Stimulated activated CD4-positive, alpha-beta T cell treated with anti-CD3 and anti-CD28 coated beads, Interleukin-12 subunit alpha, Interleukin-12 subunit beta, amount 100 ng/mL, for 4 hours (primary cell): ENCODE measurements at places on chromosomes 4 and X.

- DNase-seq, result peak; percentile 21
Measured at GRCh38 chr4:6546681-6547447, 28.1 kb upstream of the MAN2B2 start.

DNA sequence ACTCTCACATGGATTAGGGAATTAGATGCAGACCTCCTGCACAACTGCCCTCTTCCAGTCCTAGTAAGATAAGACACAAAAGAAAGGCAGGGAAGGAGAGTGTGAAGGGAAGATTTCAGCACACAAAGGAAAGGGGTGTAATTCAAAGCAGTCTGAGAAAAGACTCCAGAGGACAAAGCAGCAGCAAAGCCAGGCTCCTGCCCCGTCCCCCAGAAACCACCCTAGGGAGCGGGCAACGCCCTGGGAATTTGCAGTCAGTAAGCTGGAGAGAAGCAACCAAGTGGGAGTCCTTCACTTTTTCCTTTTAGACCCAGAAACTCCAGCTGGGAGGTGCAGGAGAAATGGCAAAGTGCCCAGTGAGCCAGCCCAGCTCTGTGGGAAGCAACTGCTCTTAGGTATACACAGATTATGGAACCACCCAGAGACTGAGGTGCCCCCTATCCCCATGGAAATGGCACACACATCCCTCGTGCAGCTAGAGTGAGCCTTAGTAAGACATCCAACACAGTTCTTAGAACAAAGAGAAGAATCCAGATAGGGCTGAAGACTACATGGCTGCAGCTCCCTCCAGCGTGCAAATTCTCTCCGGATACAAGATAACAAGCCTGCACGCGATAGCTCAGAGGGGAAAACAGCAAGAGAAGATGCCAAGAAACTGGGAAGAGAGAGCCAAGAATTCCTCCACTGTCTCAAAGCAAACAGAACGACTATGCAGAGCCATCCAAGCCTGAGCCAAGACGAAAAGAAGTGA, 26.5 kb upstream of the IRAK1 start:
- DNase-seq, result no peak

DNA sequence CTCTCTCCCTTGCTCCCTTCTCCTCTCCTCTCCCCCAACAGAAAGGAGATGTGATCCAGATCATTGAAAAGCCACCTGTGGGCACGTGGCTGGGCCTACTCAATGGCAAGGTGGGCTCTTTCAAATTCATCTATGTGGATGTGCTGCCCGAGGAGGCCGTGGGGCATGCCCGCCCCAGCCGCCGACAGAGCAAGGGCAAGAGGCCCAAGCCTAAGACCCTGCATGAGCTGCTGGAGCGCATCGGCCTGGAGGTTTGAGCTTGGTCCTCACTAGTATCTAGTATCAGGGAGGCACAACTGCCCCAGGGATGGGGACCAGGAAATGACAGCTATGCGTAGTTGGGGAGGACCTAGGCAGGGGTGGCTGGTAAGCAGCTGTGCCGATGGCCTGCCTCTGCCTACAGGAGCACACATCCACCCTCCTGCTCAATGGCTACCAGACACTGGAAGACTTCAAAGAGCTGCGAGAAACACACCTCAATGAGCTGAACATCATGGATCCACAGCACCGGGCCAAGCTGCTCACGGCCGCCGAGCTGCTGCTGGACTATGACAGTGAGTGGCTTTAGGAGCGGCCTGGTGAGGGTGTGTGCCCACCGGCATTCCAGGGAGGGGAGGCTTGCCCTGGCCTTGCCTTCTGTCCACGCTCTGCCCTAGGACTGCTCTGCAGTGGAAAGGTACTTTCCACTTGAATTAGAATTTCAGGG, 13.0 kb downstream of the SASH3 start:
- no peak for DNase-seq

- DNase-seq, result no peak
Measured at GRCh38 chrX:74351760-74352159, 47.8 kb downstream of the ZCCHC13 start.

- no peak for DNase-seq
Measured at GRCh38 chr4:88409206-88409605, 30.6 kb downstream of the HERC6 start.

DNA sequence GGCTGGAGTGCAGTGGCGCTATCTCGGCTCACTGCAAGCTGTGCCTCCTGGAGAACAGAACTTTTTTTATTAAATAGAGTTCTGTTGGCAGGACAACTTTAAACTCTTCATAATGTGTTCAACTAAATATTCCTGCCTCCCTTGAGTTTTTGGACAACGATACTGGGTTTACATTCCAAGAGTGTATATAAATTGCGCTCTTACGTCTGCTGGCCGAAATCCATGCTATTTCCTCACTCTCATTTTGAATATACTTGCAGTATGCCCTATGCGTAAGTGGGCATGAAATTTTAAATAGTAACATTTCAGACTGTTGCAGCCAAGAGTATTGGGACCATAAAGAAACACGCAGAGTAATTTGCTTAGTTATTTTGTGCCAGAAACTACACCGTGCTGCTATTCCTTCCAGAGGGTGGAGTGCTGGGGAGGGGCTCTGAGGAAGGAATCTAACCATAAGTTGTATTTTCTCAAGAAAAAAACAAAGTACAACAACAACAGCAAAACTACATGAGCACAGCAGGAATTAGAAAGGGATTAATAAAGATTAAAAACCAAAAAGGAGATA, 480.0 kb downstream of the NLGN4X start:
- no peak for DNase-seq

DNA sequence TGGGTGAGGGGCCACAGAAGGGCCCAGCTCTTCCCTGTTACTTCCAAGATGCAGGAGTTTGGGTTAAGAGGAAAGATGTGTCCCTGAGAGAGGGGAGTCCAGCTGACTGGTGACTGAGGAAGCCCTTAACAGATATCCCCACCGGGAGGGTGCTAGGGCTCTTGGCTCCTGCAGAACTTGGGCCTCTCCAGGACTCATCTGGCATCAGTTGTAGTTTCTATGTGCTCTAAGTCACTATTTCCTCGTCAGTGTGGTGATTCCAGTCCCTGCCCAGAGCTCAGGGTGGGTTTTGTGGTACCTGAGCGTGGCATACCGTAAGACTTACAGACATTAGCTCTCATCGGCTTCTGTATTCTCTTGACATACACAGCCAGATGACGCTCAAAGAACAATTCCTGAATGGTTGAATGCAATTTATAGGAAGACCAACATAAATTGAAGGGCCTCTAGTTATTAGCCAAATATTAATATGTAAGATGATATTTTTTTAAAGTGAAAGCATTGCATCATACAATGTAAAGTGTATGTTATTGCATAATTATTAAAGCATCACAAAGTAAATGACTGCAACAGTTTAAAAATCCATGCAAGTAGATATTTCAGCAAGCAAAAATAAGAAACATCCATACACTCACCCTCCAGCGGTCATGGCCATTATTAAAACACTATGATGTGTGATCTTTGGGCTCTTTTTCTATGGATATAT, 195.5 kb downstream of the PTTG2 start:
- no peak for DNase-seq

GRCh38 chrX:131869182-131869581, 153.9 kb upstream of the STK26 start:
- no peak for DNase-seq

DNA sequence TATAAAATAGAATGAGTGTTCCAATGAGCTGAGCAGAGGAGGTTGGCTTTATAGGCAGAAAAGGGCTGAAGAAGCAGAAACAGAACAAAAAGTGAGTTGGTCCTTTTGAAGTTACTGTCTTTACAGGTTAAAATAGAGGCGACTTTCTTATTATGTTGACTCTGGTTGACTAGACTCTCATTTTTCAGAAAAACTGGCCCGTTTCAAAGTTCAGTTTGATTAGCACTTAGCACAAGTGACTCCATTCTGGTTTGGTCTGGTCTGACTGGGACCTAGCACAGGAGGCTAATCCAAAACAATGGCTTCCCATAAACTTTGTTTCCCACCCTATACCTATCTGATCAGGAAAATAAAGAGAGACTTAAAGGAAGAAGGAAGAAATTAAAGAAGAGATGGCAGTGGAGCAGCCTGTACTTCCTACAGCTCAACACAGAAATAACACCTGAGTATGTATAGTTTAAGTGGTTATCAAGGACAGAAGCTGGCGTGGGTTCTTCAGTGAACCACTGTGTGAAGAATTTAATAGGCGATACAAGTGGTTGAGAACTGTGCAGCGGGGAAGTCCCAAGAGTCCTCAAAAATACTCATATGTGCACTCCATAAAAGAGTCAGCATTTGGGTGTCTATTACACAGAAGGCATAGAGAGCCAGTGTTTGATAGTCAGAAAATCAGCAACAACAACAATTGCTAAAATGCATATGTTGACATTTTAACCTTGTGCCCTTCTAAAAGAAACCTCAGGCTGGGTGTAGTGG, 554.8 kb upstream of the HTR2C start:
- no peak for DNase-seq

- no peak for DNase-seq
Measured at GRCh38 chr4:106801386-106801785, 234.7 kb downstream of the DKK2 start.

DNA sequence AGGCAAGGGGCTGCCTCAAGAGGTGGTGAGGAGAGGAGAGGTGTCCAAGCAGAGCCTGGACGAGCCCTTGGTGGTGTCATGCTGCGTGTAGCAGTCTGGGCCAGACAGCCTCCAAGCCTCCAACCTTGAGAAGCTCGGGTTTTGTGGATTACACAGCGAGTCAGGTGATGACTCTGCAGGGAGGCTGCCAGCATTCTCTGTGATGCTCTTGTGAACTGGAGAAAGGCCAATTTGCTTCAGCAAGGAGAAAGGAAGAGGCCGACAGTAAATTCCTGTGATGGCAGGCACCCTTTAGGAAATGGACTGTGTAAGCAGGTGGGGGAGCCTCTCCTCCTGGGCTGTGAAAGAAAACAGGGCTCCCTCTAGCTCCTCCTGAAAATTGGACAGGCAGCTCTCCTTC, 36.0 kb upstream of the CD99L2 start:
- no peak for DNase-seq

- DNase-seq, result no peak
Measured at GRCh38 chr4:15303052-15303641, 124.7 kb upstream of the C1QTNF7 start.
